ENCODE measurements at places on chromosomes 12 and 14. TPM values are rescaled to one million over a fixed set of nuclear protein-coding genes. Genes with fewer than 3 reads are reported as not detected.

DNA sequence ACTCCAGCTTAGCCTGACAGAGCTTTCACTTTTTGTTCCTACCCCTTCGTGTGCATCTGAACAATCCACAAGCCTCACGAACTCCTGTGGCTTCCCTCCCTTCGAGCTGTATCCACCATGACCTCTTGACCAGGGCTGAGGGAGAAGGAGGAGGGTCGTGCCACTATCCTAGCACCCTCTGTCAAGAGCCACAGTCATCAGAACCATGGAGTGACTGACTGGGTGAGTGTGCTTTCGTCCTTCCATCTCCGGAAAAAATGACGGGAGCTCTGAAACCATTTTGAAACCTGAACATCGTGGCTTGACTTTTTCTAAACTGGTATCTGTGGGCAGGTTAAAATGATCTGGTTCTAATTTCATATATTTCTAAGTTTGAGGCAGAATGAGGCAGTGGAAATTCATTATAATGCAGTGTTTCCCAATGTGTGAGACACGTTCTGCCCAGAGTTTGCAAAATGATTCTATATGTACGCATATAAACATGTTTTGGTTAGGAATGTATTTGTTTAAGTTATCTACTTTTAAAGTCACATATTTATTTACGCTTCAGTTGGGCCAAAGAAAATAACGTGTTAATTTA is 27.0 kb downstream of the IL26 start:
- no peaks in the 10 kb centered on the region for H3K4me1 ChIP-seq
- no peak for DNase-seq
- H3K27me3 ChIP-seq: no peaks in the 10 kb centered on the region
- H3K27ac ChIP-seq: no peak overlapping the region

DNA sequence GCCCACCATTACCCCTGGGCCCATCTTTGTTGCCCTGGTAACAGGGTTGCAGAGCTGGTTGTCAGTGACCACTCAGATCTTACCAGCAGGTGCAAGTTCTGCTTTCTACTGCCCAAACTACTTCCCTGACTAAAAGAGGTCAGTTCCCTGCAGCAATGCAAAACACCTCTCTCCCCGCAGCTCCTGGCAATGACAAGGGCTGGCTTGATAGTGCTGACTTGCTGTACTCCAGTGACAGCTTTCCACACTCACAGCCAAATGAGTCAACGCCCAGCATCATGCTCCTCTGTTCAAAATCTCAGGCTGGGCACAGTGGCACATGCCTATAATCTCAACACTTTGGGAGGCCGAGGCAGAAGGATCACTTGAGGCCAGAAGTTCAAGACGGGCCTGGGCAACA is 90.6 kb downstream of the CIT start:
- no peak overlapping the region for H3K27ac ChIP-seq
- no peak overlapping the region for H3K4me3 ChIP-seq
- no peak for DNase-seq

- no peaks in the 10 kb centered on the region for H3K4me1 ChIP-seq
- H3K4me3 ChIP-seq: no peak overlapping the region
- no peak overlapping the region for H3K27ac ChIP-seq
- DNase-seq: no peak
- no peaks in the 10 kb centered on the region for H3K27me3 ChIP-seq
Measured at GRCh38 chr12:39975374-39975918, 130.4 kb downstream of the SLC2A13 start.

GRCh38 chr12:3202096-3202495 is 124.9 kb downstream of the TSPAN9 start:
- H3K4me1 ChIP-seq: no peaks in the 10 kb centered on the region
- H3K27ac ChIP-seq: no peak overlapping the region
- H3K27me3 ChIP-seq: no peaks in the 10 kb centered on the region
- DNase-seq: no peak
- H3K4me3 ChIP-seq: no peak overlapping the region

DNA sequence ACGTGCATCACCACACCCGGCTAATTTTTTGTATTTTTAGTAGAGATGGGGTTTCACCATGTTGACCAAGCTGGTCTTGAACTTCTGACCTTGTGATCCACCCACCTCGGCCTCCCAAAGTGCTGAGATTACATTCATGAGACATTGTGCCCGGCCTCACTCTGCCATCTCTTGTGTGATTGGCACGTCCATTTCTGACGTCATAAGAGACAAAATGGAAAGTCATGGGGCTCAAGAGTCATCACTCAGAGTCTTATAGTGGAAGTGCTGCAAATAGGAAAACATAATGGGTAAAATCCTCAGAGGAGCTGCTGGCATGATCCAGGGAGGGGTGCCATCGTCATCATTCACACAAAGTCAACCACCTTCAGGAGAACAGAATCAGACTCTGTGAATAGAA is 54.2 kb upstream of the GPATCH2L start:
- no peak overlapping the region for H3K4me3 ChIP-seq
- no peaks in the 10 kb centered on the region for H3K4me1 ChIP-seq
- DNase-seq: no peak
- no peaks in the 10 kb centered on the region for H3K36me3 ChIP-seq
- H3K27me3 ChIP-seq: no peaks in the 10 kb centered on the region

GRCh38 chr14:53742233-53742620 is 214.4 kb downstream of the BMP4 start:
- no peak overlapping the region for H3K27ac ChIP-seq
- no peaks in the 10 kb centered on the region for H3K4me1 ChIP-seq
- no peaks in the 10 kb centered on the region for H3K27me3 ChIP-seq

DNA sequence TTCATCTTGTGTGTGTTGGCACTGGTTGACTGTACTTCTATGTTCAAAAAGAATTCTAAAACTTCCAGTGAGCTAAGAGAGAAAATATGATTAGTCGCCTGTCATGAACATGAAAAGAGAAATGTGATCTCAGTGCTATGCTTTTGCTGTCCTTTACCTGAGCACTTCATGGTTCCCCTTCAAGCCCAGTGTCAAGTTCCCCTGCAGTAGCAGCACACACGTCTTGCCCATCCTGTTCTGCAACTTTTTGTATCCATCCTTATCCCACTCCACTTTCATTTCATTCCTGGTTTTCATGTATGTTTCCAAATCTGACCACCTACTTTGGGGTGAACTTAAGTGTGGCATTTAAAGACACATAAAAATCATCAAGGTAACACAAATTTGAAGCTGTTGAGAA is 848.0 kb upstream of the USP15 start:
- no peak overlapping the region for H3K27ac ChIP-seq
- H3K4me3 ChIP-seq: no peak overlapping the region
- H3K4me1 ChIP-seq: no peaks in the 10 kb centered on the region

DNA sequence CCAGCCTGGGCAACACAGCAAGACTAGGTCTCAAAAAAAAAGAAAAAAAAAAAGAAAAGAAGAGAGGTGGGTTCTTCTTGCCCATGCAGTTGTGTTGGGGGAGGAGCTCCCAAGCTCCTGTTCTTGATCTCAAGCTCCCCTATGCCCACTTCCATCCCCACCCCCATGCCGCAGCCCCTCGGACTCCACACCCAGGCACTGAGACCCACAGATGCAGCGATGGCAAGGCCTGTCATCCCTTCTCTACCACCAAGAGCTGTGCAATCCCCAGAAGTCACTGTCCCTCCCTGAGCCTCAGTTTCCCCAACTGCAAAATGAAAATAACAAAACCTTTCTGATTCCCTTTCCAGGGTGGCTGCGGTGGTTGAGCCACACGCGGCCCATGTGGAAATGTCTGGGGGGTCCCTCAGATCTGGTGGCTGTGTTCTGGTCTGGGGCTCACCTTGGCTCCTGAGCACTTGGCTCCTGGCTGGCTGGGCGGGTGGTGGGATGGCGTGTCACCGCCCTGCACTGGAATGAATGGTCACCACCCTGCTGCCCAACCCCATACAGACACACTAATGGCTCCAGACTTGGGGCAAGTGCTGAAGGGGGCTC is 22.6 kb upstream of the KIF26A start:
- H3K27me3 ChIP-seq: no peaks in the 10 kb centered on the region
- no peaks in the 10 kb centered on the region for H3K36me3 ChIP-seq
- no peaks in the 10 kb centered on the region for H3K4me1 ChIP-seq
- no peak overlapping the region for H3K4me3 ChIP-seq
- H3K27ac ChIP-seq: no peak overlapping the region

DNA sequence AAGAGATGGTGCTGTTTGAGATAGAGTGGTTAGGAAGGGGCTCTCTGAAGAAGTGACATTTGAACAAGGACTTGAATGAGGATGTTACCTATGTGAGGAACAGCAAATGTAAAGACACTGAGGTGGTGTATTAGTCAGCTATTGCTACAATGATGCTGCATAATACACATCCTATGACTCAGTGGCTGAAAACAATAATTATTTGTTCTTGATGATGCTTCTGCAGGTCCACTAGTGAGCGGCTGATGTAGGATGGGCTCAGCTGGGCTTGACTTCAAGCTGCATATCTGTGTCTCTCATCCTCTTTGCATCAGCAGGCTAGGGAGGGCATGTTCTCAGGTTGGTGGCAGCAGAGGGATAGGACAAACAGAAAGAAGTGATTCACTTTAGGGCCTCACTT is 21.4 kb upstream of the CLMN start:
- H3K27ac ChIP-seq: no peak overlapping the region
- H3K27me3 ChIP-seq: no peaks in the 10 kb centered on the region
- no peaks in the 10 kb centered on the region for H3K36me3 ChIP-seq
- no peak for DNase-seq

- peaks cover 5% of the 10 kb centered on the region for H3K36me3 ChIP-seq
- DNase-seq: no peak
- H3K27me3 ChIP-seq: no peaks in the 10 kb centered on the region
- H3K4me3 ChIP-seq: peak overlapping the region; percentile 64
Measured at GRCh38 chr12:6606331-6607131, 648 bp downstream of the CHD4 start.

- H3K27ac ChIP-seq: no peak overlapping the region
- DNase-seq: no peak
- no peaks in the 10 kb centered on the region for H3K36me3 ChIP-seq
- no peaks in the 10 kb centered on the region for H3K4me1 ChIP-seq
- no peak overlapping the region for H3K4me3 ChIP-seq
- H3K27me3 ChIP-seq: no peaks in the 10 kb centered on the region
Measured at GRCh38 chr12:4135919-4136605, 137.5 kb upstream of the CCND2 start.

GRCh38 chr12:75716291-75717025 is 205.0 kb upstream of the KRR1 start:
- H3K4me3 ChIP-seq: no peak overlapping the region
- no peak for DNase-seq
- H3K36me3 ChIP-seq: no peaks in the 10 kb centered on the region
- peaks cover 56% of the 10 kb centered on the region for H3K4me1 ChIP-seq
- no peaks in the 10 kb centered on the region for H3K27me3 ChIP-seq
- peak overlapping the region; percentile 100 for H3K27ac ChIP-seq

DNA sequence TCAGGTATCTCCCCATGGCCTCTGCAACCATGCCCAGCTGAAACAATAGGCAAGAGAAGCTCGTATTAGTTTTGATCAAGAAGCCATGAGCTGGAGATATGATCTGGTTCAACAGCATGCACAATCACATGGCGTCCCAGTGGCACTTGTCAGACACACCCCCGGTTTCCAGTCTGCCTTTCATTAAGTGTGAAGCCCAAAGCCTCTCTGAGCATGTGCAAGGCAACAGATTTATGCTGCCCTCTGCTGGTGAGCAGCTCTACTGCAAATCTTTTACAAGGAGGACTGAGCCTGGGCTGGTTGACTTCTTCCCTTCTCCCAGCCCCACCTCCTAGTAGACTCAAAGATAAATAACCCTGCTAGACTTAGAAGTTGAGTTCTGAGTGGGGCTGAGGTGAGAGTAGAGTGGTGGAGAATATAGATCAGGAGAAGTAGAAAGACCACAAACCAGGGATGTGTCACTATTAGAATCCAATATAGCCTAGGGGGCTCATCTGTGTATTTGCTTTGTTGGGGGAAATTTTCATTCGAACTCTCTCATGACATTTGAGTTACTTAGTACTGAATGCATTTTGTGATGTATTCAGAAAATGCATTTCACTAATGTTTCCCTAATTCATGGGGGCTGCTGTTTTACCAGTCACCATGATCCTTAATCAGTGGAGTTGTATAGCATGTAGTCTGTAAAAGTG is 53.7 kb upstream of the MBIP start:
- DNase-seq: peak; percentile 41
- no peaks in the 10 kb centered on the region for H3K4me1 ChIP-seq
- H3K36me3 ChIP-seq: no peaks in the 10 kb centered on the region
- H3K27ac ChIP-seq: no peak overlapping the region

DNA sequence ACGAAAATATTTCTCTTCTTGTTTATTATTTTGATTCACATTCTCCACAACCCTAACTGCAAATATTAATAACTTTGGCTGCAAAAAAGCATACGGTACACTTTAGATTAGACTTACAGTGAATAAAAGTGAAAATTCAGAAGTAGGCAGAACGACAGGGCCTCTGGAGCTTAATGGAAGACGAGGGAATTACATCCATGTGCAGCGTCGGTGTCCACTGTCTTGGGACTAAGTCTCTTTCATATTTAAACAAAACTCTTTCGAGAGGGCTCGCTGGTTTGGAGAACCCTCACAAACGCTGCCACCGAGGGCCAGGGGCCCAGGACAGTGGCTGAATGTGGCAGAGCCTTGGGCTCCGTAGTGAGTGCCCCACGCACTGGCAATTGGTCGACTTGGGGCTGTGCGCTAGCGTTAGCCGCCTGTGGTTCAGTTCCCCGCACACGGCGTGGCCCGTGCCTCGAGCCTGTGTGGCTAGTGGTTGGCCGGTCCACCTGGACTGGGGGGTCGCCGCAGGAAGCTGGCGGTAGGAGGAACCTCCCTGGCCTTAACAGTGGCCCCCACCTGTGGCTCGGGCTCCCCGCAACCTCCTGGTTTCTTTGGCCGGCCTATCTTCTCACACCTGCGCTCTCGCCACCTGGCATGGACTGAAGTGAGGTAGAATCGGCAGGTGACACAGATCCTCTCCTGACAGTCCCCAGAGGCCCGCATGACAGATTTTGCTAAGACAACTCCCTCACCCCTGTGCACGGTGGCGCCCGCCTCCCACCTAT is 739 bp upstream of the PAX9 start:
- DNase-seq: no peak
- no peak overlapping the region for H3K27ac ChIP-seq
- no peaks in the 10 kb centered on the region for H3K4me1 ChIP-seq
- no peaks in the 10 kb centered on the region for H3K27me3 ChIP-seq

The ADCY6 gene
- total RNA-seq: 24.1 TPM

The NYNRIN gene
- 0.31 TPM for total RNA-seq

The LMNTD1 gene
- total RNA-seq: 0.13 TPM

The TMEM263 gene
- total RNA-seq: 35.0 TPM

All from Panc1 (cell line).